Right kidney (tissue), 9 donors: ENCODE measurements at places on chromosomes 2 and 18.

DNA sequence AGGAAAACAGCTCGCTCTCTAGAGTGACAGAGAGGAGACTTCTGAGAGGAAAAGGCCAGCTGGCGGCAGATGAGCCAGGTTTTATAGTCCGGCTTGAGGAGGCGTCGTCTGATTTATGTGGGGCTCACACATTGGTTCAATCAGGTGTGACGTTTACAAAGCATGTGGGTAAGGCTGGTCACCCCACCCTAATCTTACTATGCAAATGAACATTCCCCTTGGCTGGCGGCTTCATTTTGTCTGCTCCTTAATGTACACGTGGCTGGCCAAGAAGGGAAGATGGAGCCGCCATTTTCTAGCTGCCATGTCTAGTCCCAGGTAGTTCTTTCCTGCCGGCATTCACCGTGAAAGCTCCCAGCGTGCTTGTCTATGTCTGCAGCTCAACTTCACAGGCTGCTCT, 299.1 kb upstream of the SPRED2 start:
- peak; percentile 11 for DNase-seq

DNA sequence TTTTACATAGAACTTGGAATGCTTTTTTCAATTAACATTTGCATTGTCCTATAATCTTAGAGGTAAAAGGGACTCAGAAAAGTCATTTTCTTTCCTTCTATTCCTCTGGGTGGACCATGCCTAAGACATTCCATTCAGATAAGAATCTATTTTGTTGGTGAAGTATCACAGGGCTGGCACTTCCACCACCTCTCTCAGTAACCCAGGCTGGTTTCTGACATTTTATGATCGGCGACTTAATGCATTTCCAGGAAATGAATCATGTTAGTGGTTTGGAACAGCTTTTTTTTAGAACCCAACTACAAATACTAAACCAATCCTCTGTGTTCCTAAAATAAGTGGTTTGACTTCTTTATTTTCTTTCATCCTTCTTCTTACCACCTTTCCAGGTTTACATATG, 27.0 kb downstream of the GAD1 start:
- DNase-seq = no peak

DNA sequence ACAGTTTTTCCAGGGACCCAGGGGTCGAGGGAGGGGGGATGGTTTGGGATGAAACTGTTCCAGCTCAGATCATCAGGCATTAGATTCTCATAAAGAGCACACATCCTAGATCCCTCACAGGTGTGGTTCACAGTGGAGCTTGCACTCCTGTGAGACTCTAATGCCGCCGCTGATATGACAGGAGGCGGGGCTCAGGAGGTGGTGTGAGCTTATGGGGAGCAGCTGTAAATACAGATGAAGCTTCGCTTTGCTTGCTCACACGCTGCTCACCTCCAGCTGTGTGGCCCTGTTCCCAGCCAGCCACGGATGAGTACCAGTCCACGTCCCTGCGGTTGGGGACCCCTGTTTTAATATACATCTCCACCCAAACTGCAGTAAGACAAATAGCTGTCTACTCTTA, 204.2 kb downstream of the AGAP1 start:
- DNase-seq = no peak

- no peak for DNase-seq
These were observed 6.5 kb downstream of the PLEK start for GRCh38 chr2:68371581-68371980.

DNA sequence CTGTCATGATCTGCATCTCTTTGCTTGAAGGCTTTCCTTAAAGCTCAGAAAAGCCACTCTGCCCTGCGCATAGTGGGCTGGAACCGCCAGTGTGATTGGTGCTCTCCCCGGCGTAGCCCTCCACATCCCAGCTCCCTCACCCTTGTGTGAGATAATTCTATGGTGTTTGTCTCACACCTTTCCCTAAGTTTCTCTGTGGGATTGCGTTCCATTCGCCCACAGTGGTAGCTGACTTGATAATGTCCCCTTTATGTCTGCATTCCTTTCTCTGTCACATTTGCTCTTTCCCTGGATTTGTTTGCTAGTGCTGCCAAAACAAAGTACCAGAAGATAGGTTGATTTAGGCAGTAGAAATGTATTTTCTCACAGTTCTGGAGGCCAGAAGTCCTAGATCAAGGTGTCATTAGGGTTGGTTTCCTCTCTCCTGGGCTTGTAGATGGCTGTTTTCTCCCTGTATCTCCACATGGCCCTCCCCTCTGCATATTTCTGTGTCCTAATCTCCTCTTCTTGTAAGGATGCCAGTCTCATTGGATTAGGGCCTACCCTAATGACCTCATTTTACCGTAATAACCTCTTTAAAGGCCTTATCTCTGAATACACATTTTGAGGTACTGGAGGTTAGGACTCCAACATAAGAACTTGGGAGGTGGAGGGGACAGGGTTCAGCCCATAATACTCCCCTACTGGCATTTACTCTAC, 7.4 kb upstream of the TMEM87B start:
- DNase-seq = no peak

DNA sequence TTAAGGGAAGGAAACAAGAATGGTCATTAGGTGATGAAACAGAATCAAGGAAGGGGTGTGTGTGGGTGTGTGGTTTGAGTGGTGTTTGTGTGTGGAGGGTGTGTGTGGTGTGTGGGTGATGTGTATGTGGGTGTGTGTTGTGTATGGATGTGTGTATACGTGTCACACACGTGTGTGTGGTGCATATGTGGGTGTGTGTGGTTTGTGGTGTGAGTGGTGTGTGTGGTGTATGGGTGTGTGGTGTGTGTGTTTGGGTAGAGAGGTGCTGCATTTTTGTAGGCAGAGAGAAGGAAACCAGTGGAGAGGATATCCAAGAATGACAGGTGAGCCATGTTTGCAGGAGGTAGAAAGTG, 1.1 kb upstream of the CEP192 start:
- no peak for DNase-seq

- no peak for DNase-seq
These were observed 1101.2 kb downstream of the TSN start for GRCh38 chr2:122856696-122857095.

DNA sequence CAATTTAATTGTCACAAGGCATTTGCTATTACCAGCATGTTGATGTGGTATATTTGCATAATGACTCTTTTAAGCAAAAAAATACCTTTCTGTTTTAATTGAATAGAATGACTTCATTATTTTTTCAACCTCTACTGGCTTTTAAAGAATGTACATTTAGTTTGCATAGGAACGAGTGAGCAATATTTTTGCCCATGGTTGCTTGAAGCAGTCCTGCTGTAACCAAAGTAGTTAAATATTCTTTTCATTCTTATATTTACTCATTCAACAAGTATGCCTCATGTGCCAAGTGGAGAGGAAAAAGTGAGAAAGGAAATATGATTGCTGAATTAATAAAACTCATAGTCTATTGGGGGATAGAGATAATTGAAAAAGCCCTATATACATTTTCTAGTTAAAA, 184.7 kb downstream of the DSEL start:
- no peak for DNase-seq

DNA sequence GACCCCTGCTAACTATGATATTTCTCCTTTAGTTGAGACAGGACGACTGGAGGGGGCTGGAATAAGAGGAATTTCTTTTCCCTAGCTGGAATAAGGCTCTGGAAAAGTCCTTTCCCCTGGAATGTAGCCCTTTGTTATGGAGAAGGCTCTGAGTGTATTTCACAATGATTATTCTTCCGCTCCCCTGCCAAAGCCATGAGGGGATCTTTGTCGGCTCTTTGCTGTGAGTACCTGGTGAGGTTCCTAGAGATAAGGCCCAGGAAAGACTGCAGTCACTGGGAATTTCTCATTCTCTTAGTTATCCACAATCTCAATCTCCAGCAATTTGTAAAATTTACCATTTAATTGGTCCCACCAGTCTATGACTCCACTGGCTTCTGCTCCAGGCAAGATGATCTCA, 340.2 kb upstream of the HNRNPA3 start:
- no peak for DNase-seq

DNA sequence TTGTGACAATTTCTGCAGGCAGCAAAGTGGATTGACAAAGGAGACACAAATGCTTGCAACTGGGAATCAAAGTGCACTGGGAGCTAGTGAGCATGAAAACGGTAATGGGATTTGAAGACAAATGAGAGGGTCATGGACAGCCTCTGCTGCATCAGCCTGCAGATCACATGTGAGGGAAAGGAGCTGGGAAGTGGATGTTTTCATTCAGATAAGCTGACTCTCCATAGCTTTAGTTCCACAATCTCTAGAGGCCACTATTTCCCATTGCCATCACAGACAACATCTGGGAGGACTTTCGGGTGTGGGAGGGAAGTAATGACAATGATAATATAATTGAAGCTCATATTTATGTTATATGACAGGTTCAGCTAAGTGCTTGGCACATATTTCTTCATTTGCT, 28.4 kb downstream of the ADCYAP1 start:
- DNase-seq = no peak

- no peak for DNase-seq
These were observed 165.0 kb downstream of the DIS3L2 start for GRCh38 chr2:232126301-232127099.

GRCh38 chr2:219689676-219690628, 62.5 kb downstream of the SLC4A3 start:
- no peak for DNase-seq

- no peak for DNase-seq
These were observed 653.0 kb upstream of the SLC39A10 start for GRCh38 chr2:195003881-195004471.

- no peak for DNase-seq
These were observed 34.2 kb downstream of the MYO7B start for GRCh38 chr2:127569666-127570065.

DNA sequence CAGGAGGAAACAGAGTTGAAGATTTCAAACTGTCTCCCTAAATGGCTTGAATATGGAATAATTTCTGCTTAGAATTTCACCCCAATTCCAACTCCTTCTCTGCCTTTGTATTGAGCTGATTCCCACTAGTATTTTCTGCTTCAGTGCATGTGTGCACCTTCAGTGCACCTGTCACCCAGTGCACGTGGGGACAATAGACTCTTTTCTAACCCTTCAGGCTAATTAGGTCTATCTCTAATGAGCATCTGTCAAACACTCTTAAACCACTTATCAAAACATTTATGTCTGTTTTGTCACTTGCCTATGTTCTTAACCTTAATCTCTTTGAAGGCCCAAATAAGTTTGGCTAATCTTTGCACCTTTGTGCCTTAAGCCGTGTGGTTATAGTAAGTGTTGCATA, 232.0 kb upstream of the NETO1 start:
- no peak for DNase-seq
